HTR-8/SVneo (cell line): ENCODE measurements at places on chromosomes 12 and 14.

DNA sequence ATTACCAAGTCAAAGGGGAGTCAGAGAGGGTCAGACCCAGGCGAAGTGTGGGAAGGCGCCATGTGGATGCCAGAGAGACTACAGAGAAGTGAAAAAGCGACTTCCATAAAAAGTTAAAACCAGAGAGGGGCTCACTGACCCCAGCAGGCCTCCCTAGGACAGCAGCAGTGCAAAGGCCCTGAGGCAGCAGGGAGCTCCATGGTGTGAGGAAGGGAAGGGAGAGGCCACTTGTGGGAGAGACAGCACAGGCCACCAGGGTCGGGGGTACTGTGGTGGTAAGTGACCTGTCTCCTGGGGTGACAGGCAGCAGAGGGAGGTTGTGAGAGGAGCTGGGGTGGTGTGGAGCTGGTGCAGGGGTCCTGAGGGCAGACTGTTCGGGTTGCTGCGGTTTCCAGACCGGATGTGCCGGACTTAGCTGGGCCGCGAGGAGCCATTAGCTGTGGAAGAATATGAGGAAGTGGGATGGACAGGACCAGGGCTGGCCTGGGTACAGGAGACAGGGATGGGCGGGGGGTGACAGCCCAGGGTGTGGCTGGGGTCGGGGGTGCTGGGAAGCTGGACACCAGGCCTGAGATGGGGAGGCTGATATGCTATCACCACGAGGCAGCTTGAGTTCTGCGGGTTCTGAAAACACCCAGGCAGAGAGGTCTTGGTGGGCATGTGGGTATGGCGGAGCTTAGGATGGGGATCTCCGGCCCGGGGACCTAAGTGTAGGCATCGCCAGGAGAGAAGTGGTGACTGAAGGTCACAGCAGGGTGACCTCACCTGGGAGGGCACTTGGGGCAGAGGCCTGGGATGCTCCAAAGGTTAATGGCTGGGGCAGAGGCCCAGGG, 22.7 kb downstream of the SETD1B start:
- no peak for DNase-seq

DNA sequence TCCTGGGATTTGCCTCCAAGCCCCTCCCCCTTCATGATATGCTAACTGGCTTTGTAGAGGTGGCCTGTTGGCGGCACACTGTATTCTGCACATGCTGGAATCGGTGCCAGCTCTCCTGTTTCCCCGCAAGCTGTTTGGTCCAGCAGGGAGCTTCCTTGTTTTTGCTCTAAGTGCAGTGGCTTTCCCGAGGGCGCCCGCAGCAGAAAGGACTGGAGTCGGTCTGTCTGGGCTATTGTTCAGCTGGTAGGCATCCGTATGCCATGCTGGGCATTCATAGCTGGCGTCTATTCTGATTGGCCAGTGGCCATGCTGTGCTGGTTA, 88.9 kb upstream of the MED13L start:
- no peak for DNase-seq

GRCh38 chr12:3576891-3577290, 85.9 kb downstream of the PRMT8 start:
- DNase-seq: no peak

DNA sequence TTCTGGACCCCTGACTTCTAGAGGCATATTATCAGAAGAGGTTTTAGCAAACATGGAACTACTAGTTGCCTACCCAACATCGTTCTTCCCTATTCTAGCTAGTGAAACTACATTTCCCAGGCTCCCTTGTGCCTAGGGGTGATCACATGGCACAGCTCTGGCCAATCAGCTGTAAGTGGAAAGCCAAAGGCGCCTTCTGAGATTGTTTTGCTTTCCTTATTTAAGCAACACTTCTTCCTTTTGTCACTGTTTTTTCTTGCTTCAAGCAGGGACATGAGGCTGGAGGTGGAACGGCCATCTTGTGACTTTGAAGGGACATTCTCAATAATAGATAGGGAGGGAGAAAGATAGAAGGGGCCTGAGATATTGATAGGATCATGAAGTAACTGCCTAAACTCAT, 136.7 kb downstream of the ZNF664 start:
- peak; percentile 63 for DNase-seq

- DNase-seq: no peak
Measured at GRCh38 chr14:55607386-55607785, 27.4 kb downstream of the KTN1 start.
